Activated naive CD8-positive, alpha-beta T cell treated with anti-CD3 and anti-CD28 coated beads, Interleukin-2, amount 10 ng/mL, durations not matched to agents 7 days and 5 days (primary cell): ENCODE measurements at places on chromosomes 3 and 15. TPM values are rescaled to one million over a fixed set of nuclear protein-coding genes. Genes with fewer than 3 reads are reported as not detected.

DNA sequence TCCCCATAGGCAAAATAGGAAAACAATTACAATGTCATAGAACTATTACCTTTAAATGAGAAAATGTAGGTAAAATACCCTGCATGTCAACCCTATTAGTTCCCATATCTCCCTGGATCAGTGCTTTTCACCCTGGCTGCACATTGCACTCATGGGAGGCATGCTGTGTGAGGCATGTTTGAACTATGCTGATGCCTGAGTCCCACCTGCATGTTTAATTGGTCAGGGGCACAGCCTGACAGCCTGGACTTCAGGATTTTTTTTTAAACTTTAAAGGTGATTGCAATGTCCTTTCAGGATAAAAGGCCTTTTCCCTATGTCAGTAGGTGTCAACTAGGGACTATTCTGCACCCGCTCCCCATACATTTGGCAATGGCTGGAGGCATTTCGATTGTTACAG lies 136.0 kb upstream of the NR2E3 start:
- H3K27me3 ChIP-seq = peaks cover 10% of the 10 kb centered on the region
- no peak overlapping the region for H3K27ac ChIP-seq
- H3K4me3 ChIP-seq = no peak overlapping the region
- no peaks in the 10 kb centered on the region for H3K36me3 ChIP-seq
- no peak for DNase-seq

- no peak overlapping the region for H3K4me3 ChIP-seq
- H3K27me3 ChIP-seq = peaks cover 2% of the 10 kb centered on the region
- DNase-seq = no peak
These were observed 2.9 kb upstream of the USP50 start for GRCh38 chr15:50549326-50549725.

GRCh38 chr3:111246967-111247760 lies 175.5 kb downstream of the NECTIN3 start:
- DNase-seq = no peak
- H3K27me3 ChIP-seq = no peaks in the 10 kb centered on the region
- peaks cover 17% of the 10 kb centered on the region for H3K4me1 ChIP-seq
- H3K36me3 ChIP-seq = peaks cover 21% of the 10 kb centered on the region
- no peak overlapping the region for H3K4me3 ChIP-seq

Gene HOMER2
- 6.3 TPM for total RNA-seq

DNA sequence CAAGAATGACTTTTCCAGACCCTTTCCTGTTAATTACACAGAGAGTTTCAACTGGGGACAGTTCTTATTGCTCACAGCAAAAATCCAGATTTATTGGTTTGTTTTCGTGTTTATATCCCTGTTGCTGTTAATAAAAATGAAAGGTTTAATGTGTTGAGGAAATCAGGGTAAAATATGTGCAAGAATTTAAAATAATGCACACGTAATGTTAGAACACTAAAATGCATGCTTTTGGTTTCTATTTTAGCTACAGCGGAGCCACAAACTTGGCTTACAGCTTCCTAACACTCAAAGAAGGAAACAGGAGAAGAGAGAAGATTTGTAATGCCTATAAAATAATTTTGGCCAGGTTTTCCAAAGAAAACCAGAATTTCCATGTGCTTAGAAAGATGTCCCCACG lies 62.7 kb downstream of the CASR start:
- peaks cover 14% of the 10 kb centered on the region for H3K4me1 ChIP-seq
- no peak for DNase-seq
- peak overlapping the region; percentile 61 for H3K27ac ChIP-seq
- H3K27me3 ChIP-seq = peaks cover 16% of the 10 kb centered on the region
- H3K4me3 ChIP-seq = peak overlapping the region; percentile 76
- no peaks in the 10 kb centered on the region for H3K36me3 ChIP-seq

DNA sequence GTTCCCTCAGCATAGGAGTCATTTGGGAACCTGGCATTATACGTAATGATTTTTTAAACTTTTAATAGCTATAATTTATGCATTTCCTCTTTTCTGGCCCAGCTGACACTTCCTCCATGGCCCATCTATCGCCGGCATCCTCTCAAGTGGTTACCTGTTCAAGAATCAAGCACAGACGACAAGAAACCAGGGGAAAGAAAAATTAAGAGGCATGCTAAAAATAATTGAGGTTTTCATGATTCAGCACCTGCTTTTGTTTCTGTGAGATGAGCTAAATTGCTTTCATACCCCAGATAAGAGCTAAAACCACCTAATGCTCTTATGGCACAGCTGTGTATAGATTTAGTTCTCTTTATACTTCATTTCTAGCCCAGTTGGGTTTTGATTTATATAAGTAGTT lies 1.7 kb downstream of the SPCS1 start:
- H3K27me3 ChIP-seq = no peaks in the 10 kb centered on the region
- DNase-seq = no peak
- peaks cover 8% of the 10 kb centered on the region for H3K36me3 ChIP-seq
- H3K27ac ChIP-seq = peak overlapping the region; percentile 67
- H3K4me3 ChIP-seq = peak overlapping the region; percentile 98
- H3K4me1 ChIP-seq = peaks cover 27% of the 10 kb centered on the region

Gene GALNT15
- total RNA-seq = not detected

DNA sequence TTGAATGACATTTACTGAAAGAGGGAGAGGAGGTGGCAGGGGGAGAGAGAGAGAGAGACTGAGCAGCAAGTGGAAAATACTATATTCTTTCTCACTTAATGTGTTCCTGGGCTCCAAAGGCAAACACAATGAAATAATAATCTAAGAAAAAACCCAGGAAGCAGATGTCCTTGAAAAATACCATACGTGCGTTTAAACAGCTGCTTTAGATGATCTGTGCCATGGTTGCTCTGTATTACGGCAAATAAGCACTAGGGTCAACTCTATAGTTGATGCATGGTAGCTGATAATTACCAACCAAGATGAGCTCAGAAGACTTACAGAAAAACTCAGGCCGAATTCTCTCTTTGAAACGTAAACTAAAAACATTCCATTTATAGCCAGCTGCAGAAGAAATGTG lies 410.3 kb upstream of the TBL1XR1 start:
- H3K27me3 ChIP-seq = no peaks in the 10 kb centered on the region
- no peak for DNase-seq
- peaks cover 13% of the 10 kb centered on the region for H3K4me1 ChIP-seq
- peaks cover 10% of the 10 kb centered on the region for H3K36me3 ChIP-seq
- H3K4me3 ChIP-seq = no peak overlapping the region

GRCh38 chr3:195195321-195196209 lies 75.4 kb downstream of the XXYLT1 start:
- peaks cover 6% of the 10 kb centered on the region for H3K4me1 ChIP-seq
- H3K4me3 ChIP-seq = no peak overlapping the region
- no peaks in the 10 kb centered on the region for H3K27me3 ChIP-seq
- H3K36me3 ChIP-seq = peaks cover 9% of the 10 kb centered on the region

GRCh38 chr15:77854980-77855379 lies 222.3 kb upstream of the LINGO1 start:
- peaks cover 12% of the 10 kb centered on the region for H3K27me3 ChIP-seq
- no peak overlapping the region for H3K4me3 ChIP-seq
- no peak overlapping the region for H3K27ac ChIP-seq
- DNase-seq = peak; percentile 10

DNA sequence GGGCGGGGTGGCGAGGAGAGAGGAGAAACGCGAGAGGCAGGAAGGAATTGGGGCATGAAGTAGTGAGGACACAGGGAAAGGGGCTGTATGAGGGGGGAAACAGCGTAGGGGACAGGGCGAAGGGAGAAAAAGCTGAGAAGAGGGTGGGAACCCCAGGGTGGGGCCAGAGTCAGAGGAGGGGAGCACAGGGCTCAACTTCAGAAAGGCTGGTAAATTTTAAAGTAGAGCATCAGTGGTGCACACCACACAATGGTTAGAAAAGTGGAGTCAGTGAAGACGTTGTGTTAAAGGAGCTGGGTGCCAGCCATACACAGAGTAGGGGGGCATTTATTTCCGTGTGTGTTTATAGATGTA lies 3.0 kb upstream of the RPP25 start:
- no peak for DNase-seq
- no peaks in the 10 kb centered on the region for H3K36me3 ChIP-seq
- H3K27ac ChIP-seq = no peak overlapping the region
- H3K4me3 ChIP-seq = no peak overlapping the region
- peaks cover 50% of the 10 kb centered on the region for H3K27me3 ChIP-seq

- peak overlapping the region; percentile 94 for H3K4me3 ChIP-seq
- H3K4me1 ChIP-seq = peaks cover 37% of the 10 kb centered on the region
- peak overlapping the region; percentile 97 for H3K27ac ChIP-seq
These were observed 584 bp upstream of the RPL32 start for GRCh38 chr3:12841970-12842328.

Gene SPESP1
- 0.50 TPM for total RNA-seq

Gene EIF1B
- 38.3 TPM for total RNA-seq

GRCh38 chr3:37993067-37993455 lies 2.5 kb downstream of the VILL start:
- H3K4me3 ChIP-seq = no peak overlapping the region
- DNase-seq = no peak
- H3K4me1 ChIP-seq = peaks cover 34% of the 10 kb centered on the region
- H3K27me3 ChIP-seq = no peaks in the 10 kb centered on the region

DNA sequence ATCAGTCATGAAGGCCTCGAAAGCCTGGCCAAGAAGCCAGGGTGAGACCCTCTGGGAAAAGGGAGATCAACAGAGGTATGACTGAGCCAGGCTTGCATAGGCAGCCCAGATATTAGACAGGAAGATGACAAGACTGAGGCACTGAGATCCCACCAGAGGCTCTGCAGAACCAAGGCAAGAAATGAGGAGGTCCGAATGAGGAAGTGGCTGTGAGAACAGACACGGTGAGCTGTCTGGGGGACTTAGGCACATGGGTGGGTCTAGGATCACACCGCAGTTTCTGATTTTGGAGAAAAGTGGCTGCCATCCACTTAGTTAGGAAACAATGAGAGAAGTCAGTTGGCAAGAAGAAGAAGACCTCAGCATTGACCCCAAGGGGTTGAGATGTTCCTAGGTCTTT lies 31.5 kb upstream of the PRSS50 start:
- peaks cover 6% of the 10 kb centered on the region for H3K4me1 ChIP-seq
- no peak overlapping the region for H3K27ac ChIP-seq
- no peaks in the 10 kb centered on the region for H3K36me3 ChIP-seq
- H3K27me3 ChIP-seq = peaks cover 14% of the 10 kb centered on the region
- no peak overlapping the region for H3K4me3 ChIP-seq
- no peak for DNase-seq

- peak overlapping the region; percentile 23 for H3K27ac ChIP-seq
- H3K4me3 ChIP-seq = no peak overlapping the region
- H3K4me1 ChIP-seq = peaks cover 25% of the 10 kb centered on the region
- peaks cover 12% of the 10 kb centered on the region for H3K36me3 ChIP-seq
These were observed 6.2 kb upstream of the IVD start for GRCh38 chr15:40399370-40399769.

DNA sequence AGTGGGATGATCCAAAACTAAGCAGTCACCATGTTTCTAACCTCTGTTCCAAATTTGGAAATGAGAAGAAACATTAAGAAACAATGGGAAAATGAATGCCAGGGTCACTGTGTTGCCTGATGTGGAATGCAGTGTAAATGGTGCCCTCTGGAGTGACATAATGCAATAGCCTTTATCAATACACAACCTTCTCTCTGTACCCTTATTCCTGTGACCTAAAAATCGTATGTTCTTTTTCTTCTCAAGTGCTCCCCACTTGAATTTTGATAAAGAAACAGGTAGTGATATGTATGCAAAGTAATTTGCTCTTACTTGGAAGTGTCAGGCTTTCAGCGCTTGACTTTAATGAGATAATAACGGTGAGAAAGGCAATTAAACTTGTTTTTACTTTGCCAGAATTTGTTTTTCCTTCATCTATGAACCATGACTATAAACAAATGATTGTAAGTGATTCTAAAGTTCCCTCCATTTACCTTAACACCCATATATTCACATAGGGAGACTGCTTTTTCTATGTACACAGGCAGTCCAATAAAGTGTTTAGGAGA lies 145.8 kb upstream of the THRB start:
- DNase-seq = no peak
- H3K4me3 ChIP-seq = no peak overlapping the region
- H3K4me1 ChIP-seq = no peaks in the 10 kb centered on the region
- H3K27ac ChIP-seq = no peak overlapping the region
- H3K36me3 ChIP-seq = no peaks in the 10 kb centered on the region

GRCh38 chr3:152460936-152461335 lies 192.2 kb downstream of the MBNL1 start:
- DNase-seq = no peak
- peaks cover 30% of the 10 kb centered on the region for H3K36me3 ChIP-seq
- H3K27ac ChIP-seq = peak overlapping the region; percentile 40
- no peak overlapping the region for H3K4me3 ChIP-seq
- H3K27me3 ChIP-seq = no peaks in the 10 kb centered on the region

Gene STARD5
- 7.2 TPM for total RNA-seq

Gene REC114
- not detected for total RNA-seq

- peaks cover 44% of the 10 kb centered on the region for H3K36me3 ChIP-seq
- H3K27me3 ChIP-seq = peaks cover 1% of the 10 kb centered on the region
- peaks cover 21% of the 10 kb centered on the region for H3K4me1 ChIP-seq
- no peak overlapping the region for H3K4me3 ChIP-seq
- DNase-seq = no peak
These were observed 26.8 kb downstream of the RPN1 start for GRCh38 chr3:128623762-128624176.

Gene SLC7A14
- total RNA-seq = not detected

DNA sequence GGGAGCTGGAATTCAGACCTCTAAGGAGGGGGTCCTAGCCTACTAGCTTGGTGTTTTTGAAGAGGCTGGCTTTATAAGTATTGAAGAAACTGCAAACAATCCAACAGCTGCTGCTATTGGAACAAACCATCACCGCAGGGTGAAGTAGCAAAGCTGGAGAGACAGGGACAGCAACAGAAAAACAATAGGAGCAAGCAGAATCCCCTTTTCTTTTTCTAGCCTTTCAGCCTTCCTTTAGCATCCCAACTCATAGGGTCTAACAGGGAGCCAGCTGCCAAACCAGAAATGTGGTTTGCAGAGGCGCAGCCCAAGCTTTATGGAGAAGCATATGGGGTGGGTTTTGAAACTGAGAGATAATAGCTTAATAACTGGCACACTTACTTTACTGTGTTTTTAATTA lies 106.2 kb upstream of the CHMP2B start:
- no peaks in the 10 kb centered on the region for H3K36me3 ChIP-seq
- H3K27ac ChIP-seq = no peak overlapping the region
- H3K27me3 ChIP-seq = no peaks in the 10 kb centered on the region
- H3K4me1 ChIP-seq = no peaks in the 10 kb centered on the region
- no peak for DNase-seq
- H3K4me3 ChIP-seq = no peak overlapping the region

GRCh38 chr3:141499284-141499683 lies 12.5 kb downstream of the RASA2 start:
- H3K4me3 ChIP-seq = peak overlapping the region; percentile 82
- no peaks in the 10 kb centered on the region for H3K27me3 ChIP-seq
- peak overlapping the region; percentile 95 for H3K27ac ChIP-seq
- peaks cover 61% of the 10 kb centered on the region for H3K4me1 ChIP-seq
- DNase-seq = no peak
